Central memory CD8-positive, alpha-beta T cell (primary cell): ENCODE measurements at places on chromosomes 16 and 17.

DNA sequence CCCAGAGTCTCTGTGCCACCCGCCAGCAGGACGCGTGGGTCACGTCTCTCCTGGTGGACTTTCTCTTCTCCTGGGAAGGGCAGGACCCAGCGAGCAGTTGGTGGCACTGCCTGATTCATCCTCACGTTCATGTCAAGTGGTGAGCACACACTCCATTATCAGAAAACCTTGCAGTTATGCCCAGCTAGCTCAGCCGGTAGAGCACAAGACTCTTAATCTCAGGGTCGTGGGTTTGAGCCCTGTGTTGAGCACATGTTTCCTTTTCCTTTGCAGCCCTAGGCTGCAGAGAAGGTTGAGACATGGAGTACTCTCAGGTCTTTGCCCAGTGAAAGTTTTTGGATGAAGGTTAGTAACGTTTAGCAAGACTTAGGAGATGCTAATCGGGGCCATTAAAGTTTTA, 8.0 kb downstream of the OR1F1 start:
- no peak for DNase-seq

DNA sequence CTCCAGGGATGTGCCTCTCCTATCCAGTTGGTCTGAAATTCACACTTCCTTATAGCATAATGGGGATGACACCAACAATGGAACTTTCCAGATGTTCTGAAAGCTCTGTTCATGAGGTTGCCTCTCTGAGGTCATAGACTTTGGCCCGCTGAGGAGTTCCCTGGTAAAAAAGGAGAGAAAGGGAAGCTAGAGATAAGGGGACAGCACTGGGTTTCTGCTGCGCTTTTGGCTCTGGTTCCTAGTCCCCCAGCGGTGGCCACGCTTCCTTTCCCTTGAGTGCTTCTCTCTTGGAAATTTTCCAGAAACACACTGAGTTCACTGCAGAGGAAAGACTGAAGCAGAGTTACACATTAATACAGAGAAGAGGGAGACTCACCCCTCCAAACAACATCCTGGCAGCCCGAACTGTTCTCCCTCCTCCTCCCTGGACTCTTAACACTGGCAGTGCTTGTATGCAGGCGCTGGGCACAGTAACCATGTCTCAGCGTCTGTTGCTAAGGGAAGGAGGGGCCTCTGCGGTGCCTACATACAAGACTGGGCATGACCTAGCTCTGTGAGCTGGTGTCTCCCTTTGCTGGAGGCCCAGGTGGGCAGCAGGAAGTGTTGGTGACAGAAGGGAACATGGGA, at the start of gene DNAH3:
DNAH3 (minus strand) TSS at position 472 of the 627 bp plus-strand sequence. CDS start 527 bp downstream, outside the sequence.
- no peak for DNase-seq

DNA sequence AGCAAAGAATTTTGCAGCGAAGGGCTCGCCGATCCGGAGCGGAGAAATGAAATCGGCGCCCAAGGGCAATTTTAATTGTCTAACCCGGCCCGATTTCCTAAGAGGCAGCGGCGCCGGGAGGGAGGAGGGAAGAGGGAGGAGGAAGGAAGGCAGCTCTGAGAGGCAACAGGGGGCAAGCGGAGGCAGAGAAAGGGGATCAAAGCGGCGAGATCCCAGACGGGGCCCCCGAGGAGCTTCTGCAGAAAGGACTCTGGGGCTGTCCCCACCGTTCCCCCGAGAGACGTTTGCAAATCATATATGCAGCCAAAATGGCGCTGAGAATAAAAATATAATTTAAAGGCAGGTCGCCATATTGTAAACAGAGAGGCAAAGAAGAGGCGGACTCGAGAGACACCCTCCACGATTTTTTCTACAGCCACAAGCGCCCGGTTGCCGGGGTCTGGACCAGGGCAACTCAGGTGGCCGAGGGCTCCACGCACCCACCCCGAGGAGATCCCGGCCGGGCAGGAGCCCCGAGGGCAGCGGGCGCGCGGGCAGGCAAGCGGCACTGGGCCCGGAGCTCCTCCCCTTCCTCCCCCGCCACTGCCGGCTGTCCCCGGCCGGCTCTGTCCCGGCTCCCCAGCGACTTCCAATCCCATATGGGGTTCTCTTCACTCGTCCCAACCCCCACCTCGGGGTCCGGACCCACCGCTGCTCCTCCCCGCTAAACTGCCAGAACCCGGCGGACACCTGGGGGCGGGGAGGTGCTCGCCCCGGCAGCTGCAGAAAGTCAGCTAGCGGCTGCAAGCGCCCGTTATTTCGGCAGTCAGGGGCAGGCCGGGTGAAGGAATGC, 1.9 kb downstream of the PHF12 start:
- peak; percentile 40 for DNase-seq

- DNase-seq = no peak
Measured at GRCh38 chr16:27217256-27217655, 13.9 kb downstream of the KDM8 start.

DNA sequence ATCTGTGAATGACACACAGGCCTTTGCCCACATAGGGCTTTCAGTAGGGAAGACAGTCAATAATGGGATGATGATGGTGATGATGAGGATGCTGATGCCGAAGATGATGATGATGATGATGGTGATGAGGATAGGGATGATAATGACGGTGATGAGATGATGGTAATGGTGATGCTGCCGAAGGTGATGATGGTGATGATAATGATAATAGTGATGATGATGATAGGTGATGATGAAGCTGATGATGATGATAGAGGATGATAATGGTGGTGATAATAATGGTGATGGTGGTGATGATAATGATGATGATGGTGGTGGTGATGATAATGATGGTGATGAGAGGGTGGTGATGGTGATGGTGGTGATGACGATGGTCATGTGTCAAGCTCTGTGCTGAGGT, 12.9 kb downstream of the FOXL1 start:
- no peak for DNase-seq

GRCh38 chr16:53413864-53414263, 20.4 kb upstream of the RBL2 start:
- DNase-seq = no peak

DNA sequence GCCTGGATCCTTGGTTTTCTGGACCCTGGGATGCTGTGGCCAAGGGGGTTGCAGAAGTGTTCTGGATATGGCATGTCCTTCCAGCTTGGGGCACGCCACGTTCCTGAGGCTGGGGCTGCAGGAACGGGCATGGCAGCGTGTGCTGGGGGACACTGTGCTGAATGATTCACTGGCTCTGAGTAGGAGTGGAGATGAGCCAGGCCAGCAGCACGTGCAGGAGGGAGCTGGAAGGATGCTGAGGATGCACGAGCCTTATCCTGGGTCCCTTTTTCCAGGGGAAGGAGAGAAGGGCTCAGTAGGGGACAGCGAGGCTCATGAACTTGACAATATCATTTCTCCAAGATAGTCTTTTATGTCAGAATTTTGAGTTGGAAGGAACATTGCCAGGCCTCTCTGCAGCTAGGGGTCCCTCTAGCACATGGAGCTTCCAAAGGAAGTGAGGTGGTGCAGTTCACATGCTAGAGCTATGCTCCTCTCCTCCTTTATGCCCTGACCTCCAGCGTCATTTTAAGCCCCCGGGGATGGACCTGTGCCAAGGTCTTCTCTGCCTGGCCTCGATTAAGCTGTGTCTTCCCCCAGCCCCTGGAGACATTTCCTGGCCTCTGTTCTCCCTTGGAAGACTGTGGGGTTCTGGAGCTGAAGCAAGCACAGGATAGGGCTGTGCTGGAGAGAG, 125.9 kb downstream of the OR1D5 start:
- no peak for DNase-seq

- no peak for DNase-seq
Measured at GRCh38 chr17:50952013-50952412, 85.9 kb upstream of the TOB1 start.

DNA sequence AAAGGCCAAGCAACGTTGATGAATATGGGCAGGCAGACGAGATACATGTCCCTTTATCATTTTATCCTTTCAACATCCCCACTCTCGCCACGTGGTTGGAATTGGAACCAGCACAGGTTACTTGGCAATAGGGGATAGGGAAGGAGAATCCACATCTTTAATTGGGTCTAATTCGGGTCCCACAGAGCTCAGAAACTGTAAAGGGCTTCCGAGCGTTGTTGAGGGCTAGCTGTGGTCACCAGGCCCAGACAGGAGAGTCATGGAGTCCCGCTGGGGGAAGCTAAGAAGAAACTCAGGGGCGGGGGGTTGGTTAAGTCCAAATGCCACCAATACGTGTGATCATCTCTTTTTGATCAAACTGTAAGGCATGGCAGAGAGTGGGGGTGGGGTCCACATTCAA, 271.3 kb upstream of the ZFHX3 start:
- no peak for DNase-seq

GRCh38 chr17:79326814-79327213, 252.2 kb downstream of the ENGASE start:
- no peak for DNase-seq
